Stimulated activated CD4-positive, alpha-beta T cell treated with anti-CD3 and anti-CD28 coated beads, TNF-alpha, amount 100 ng/mL, for 48 hours (primary cell): ENCODE measurements at places on chromosomes 13 and 19.

DNA sequence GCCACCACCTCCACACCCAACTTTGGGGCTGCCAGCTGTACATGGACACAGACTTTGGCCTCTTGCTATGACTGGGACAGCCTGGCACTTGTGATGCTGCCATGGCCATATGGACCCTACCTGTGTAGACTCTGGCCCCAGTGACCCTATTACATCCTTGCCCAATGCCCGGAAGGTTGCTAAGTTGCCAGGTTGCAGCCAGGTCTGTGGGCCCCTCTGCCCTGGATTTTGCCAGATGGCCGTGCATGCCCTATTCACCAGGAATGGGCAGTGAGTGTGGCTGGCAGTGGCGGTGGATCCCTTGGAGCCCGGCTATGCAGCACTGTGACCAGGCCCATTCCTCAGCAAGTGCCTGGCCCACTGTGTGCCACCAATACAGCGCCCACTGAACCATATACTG lies 8.9 kb upstream of the SDHAF1 start:
- DNase-seq, result no peak

DNA sequence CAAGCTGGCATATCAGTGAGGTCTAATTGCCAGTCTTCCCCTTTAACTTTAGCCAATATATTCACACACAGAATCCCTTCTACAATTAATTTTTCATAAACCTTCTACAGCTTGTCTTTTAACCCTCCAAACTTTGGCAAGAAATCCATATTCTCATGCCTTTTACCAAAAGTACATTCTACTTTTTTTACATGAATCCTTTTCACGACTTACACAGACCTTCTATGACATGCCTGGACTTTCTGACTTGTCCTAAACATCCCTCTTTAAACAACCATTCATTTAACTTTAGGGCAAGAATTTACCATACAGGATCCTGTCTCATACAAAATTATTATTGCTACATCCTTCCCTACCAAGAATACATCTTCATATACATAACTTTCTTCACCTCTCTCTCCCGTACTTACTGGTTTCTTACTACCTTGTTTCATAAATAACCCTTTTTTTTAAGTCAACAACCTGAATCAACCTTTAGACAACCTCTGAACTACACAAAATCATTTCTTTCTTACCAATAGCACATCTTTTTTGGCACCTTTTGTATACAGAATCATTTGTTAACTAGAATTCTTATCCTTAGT lies 23.5 kb downstream of the ZNF544 start:
- DNase-seq, result no peak

DNA sequence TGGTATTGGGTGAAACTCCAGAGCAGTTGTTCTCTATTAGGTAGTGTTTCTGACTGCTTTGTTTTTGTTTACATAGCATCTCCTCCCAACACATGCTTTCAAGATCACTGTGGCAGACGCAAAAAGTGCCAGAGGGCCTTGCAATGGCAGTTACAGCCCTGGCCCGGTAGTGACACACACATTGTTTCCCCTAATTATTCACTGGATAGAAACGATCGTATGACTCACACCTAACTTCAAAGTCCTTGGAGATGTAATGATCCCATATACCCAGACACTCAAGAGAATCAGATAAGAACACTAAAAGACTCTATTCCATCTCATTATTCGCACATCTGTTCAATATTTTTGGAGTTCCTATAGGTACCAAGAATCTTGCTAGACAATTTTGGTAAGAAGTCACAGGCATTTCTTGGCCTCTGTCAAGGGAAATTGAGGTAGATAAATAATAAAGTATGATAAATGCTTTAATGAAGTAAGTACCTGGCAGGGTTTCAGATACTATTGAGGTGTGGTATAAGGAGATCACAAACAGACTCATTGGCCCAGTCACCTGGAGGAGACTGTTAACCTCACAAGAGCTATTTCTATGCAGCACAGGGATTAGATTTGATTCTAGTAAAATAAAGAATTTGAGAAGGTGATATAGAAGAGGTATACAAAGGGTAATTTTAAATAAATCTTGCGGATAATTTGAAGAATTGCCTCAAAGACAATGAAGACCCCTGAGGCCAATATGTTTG lies 485.3 kb downstream of the SLITRK6 start:
- no peak for DNase-seq

DNA sequence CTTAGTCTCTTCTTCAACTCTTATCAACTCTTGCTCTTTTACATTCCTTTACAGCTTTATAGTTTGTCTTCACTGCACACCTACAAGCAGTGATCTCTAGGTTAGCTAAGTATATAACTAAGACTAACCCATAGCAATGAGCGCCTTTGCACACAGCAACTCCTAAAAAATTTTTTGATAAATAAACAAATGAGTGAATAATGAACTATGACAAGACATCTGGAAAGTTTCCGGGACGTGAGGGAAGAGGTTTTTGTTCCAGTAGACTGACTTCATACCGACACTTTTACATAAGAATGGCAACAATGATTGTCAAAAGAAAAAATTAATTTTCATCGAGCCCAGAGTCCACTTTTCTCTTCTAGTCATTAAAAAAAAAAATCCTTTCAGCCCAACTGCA lies 98.3 kb downstream of the ELF1 start:
- no peak for DNase-seq

GRCh38 chr19:7578127-7578526 lies 17.5 kb upstream of the CAMSAP3 start:
- DNase-seq, result no peak

DNA sequence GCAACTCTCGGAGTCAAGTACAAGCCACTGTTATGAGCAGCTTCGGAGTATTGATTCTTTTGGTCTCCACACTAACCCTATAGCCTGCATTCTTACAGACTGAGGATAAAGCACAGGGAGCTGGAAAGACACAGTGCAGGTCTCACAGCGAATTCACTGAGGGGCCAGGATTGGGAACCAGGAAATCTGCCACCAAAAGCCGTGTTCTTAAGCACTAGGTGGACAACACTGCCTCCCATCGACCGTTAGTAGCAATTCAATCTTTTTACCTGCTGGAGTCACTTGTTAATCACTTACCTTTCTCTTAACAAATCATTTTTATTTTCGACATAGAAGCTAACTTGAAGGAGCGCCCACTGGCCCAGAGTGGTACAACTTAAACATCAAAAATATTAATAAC lies 6.3 kb downstream of the PMIS2 start:
- DNase-seq, result no peak

GRCh38 chr19:16897856-16898161 lies 9.0 kb downstream of the F2RL3 start:
- DNase-seq, result no peak

- no peak for DNase-seq
Measured at GRCh38 chr19:12913011-12913561, 6.0 kb downstream of the SYCE2 start.

GRCh38 chr13:105343134-105343806 lies 1192.2 kb downstream of the EFNB2 start:
- no peak for DNase-seq

GRCh38 chr19:290372-291005 lies 714 bp downstream of the PLPP2 start:
- no peak for DNase-seq

GRCh38 chr13:24252136-24252535 lies 57.2 kb upstream of the C1QTNF9 start:
- DNase-seq, result no peak

DNA sequence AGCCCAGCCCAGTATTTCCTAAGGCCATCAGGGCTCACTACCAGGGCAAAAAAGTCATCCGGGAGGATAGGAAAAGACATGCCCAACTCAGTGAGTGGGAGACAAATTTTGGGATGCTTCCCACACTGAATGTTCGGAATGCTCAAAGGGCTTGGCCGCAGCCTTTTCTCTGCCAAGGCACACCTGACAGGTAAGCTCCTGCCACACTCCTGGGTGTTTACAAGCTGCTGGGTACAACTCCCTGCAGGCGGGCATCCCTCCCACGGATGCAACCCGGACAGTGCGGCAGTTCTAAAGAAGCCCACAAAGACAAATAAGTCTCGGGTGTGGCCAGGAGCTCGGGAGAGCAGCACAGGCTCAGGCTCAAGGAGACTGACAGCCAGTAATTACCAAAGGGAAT lies 28.1 kb downstream of the SLC7A1 start:
- DNase-seq, result no peak

GRCh38 chr19:18832306-18833140 lies 764 bp downstream of the UPF1 start:
- DNase-seq, result no peak

DNA sequence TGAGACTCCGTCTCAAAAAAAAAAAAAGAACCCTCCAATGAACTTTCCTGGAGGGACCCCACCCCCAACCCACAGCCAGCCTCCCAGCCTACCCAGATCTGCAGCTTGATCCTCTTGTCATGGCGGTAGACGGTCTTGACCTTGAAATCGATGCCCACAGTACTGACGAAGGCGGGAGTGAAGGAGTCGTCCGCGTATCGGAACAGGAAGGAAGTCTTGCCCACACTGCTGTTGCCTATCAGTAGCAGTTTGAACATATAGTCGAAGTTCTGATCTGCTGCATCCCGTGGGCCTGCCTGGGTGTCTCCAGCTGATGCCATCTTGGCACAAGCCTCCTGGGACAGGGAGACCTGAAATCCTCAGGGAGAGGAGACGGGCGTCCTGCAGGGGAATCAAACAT lies 2.4 kb downstream of the RAB3D start:
- no peak for DNase-seq

DNA sequence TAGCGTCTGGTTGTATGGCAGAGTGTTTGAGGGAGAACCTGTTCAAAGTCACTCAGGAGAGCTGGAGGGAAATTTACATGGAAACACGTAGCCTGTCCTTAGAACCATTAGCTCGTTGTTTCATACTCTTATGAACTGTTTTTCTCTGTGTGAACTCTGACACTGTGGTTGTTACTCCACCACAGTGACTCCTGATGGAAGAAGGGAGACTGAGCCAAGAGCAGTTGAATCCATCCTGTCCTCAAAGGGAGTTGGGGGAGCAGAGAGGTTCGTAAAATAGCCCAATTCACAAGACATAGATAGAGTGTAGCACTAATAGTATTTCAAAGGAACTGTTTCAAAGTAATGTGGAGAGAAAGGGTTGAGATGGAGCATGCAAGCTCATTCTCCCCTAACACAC lies 964.8 kb downstream of the PCDH9 start:
- DNase-seq, result no peak

DNA sequence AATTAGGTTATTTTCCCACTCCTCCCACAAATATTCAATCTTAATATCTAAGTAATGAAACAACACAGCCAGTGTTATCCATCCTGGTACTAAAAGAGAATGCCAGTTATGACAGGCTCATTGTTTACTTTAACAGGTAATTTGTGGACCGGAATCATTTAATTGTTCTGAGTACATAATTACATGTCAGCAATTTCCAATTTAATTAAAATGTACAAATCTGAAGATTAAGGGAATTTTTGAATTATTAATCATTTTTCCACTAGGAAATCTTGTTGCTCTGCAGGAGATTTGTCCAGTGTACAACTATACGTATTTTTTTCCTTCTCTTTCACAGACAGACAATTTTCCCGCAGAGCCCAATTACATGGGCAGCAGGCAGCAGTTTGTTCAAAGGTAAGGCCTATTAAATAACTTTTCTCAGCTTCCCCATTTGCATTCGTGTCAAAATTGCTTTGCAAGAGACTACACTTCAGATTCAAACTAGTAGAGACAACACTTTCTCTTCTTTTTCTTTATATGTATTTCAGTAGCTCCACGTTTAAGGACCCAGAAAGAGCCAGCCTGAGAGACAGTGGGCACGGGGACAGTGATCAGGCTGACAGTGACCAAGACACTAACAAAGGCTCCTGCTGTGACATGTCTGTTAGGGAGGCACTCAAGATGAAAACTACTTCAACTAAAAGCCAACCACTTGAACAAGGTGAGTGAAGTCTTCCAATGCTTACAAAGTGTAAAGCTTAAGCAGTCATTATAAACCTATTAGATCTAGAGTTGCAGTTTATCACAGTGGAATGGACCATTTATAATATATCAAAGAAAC lies 34.8 kb downstream of the PCDH17 start:
- no peak for DNase-seq

GRCh38 chr19:30852168-30852567 lies 480.0 kb downstream of the ZNF536 start:
- DNase-seq, result no peak

GRCh38 chr19:16957151-16957701 lies 68.4 kb downstream of the F2RL3 start:
- DNase-seq, result no peak

DNA sequence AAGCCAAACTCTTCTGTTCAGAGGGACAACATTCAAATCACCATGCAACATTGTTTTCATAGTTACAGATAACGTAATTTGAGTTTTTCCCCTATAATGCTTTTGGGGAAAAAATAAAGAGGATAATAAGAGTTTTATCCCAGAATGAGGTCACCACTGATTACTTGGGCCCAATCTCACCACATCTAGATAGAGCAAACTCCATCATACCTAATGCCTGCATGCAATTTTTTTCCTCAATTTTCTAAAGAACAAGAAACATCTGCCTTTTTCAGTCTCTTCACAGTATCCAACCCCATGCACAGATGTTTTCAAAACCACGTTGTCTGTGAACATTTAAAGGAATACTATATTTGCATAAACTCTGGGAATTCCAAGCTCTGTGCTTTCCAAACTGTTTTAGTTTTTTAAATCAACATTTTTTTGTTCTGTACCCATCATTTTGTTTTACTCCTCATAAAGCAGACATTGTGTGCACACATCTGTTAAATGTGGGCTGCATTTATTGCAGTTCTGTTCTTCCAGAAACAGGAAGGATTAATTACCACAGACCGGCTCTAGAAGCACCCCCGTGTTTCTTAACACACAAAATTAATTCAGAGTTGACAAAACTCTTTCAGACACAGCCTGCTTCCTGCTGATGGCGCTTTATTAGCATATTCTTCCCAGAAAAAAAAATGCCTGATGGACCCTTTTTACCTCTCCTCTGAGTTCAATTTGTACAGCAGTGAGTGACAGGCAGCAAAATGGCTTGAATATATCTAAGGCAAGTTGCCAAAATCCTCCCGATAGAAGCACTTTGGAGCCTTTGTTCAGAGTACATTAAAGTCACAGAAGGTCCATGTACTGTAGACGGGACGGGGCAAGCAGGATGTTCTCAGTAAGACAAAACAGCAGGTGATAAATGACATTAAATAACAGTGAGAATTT lies 1171.9 kb downstream of the EFNB2 start:
- DNase-seq, result no peak

DNA sequence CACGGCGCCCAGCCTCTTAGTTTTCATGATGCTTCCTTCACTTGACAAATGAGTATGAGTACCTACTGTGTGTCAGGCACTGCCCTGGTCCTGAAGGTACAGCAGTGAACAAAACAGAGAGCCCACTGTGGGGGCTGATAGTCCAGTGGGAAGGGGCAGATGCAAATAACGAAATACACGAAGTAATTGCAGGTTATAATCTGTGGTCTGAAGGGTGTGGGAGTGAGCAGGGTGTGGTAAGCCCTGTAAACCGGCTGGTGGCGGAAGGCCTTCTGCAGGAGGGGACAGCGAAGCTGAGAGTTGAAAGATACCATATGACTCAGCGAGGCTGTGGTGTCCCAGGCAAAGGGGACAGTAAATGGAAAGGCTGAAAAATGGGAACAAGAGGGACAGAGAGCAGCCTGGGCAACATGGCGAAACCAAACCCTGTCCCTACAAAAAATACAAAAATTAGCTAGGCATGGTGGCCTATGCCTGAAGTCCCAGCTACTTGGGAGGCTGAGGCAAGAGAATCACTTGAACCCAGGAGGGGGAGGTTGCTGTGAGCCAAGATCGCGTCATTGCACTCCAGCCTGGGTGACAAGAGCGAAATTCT lies 60.5 kb downstream of the MAP4K1 start:
- no peak for DNase-seq

- no peak for DNase-seq
Measured at GRCh38 chr19:15248106-15248505, 15.9 kb upstream of the EPHX3 start.
